ENCODE measurements at places on chromosomes 4 and X.

- DNase-seq = no peak
Observed at GRCh38 chrX:45515262-45516215, 314.9 kb upstream of the DIPK2B start.

DNA sequence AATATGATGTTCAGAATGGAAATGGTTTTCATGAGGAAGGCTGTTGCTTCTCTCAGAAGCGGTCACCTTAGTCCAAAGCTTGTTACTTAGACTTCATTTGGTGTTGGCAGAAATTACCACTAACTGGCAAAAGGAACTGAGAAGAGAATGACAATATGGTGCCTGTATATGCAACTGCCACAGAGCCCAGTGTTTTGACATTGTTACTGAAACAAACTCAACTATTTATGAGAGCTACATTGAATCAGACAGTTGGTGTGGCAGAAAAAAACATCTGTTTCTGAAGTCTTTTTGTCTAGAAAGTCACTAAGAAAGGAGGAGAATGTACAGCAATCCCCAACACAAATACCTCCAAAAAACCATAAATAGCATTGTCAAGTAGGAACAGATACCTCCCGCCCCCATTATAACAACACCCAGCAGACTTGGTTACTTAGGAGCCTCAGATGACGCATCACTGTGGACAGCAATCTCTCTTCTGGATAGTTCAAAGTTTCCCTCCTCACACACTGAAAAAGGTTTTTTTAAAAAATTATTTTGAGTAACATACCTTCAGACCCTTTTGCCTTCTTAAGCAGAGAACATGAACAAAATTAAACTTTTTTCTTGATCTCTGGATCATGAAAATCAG is 92.2 kb downstream of the MAML3 start:
- DNase-seq = no peak

DNA sequence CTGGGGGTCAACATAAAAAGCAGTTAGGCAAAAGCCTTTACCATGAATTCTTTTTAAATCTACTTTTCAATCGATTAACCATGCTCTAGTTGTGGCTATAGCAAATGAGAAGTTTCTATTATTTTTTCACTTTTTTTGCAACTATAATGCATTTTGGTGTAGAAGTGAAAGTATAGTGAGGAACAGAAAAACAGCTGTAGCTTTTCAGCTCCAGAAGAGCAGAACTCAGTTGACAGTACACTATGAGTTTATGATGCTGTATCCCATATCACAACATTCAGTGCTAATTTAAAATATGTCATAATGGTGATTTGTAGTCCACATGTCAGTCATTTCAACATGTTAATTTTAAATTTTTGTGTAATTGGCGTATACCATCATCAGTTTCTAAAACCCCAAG is 8.7 kb upstream of the MUC7 start:
- no peak for DNase-seq

DNA sequence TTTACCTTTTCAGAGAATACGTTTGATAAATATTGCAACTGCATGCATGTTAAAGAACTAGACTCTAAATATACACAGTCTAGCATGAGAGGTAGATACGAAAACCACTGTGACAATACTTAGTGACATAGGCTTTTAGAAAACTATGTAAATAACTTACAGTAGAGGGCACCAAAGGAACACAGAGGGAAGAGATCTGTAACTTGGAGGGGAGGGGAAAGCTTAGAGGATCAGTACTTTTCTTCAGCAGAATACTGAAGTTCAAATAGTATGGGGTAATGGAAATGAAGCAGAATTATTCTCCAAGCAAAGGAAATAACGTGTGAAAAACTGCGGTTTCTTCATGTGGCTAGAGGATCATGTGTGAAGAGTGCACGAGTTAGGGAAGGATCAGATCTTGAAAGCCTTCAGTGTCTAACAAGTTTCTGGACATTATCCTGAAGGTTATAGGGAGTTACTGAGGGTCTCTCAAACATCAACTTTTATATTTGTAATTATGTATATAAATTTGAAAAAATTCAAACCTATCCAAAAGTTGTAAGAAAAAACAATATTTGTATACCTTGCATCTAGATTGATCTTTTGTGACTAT is 264.3 kb downstream of the NPFFR2 start:
- no peak for DNase-seq

- DNase-seq = no peak
Observed at GRCh38 chrX:28498658-28499057, 88.6 kb upstream of the IL1RAPL1 start.

DNA sequence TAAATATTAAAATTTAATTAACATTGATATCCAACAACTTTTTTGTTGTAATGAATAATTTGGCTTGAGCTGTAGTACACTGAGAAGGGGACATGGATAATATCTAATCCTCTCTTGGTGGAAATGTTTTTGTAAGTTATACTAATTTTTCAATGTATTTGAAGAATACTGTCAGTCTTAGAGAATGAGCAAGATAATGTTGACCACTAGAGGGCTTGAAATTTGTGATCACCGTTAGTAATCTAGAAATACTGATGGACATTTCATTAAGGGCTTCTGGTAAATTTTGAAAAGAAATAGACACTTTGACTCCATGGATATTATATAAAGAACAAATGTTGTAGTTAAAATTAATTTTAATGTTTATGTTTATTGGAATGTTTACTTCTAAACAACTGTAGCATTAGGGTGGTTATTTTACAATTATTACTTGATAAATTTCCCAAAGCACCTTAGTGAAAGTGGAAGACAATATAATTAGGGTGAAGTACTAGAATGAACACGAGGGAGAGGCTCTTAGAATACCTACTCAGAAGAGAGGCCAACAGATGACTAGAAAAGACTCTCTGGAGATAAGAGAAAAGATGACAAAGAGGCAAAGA is 20.0 kb upstream of the CAMK2D start:
- no peak for DNase-seq

Data from amygdala (tissue), 56 donors.